Panc1 (cell line): ENCODE measurements at places on chromosomes 12 and 14.

- no peak for DNase-seq
Observed at GRCh38 chr12:108634341-108634751, 652 bp upstream of the SELPLG start.

DNA sequence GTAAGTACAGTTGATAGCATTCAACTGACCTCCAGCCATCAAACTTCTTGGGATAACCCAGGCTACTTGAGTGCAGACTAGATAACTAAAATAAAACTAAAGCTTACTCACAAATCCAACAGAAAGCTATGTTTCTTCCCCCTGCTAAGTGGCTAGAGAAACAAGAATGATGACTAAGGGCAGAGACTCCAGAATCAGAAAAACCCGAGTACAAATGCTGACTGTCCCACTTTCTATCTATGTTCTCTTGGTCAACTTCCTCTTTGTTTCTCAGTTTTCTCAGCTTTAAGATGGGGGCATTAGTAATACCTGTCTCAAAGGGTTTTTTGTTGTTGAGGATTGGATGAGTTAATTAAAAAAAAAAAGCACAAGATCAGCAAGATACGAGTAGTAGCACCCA is 6.1 kb upstream of the NUAK1 start:
- DNase-seq = no peak

DNA sequence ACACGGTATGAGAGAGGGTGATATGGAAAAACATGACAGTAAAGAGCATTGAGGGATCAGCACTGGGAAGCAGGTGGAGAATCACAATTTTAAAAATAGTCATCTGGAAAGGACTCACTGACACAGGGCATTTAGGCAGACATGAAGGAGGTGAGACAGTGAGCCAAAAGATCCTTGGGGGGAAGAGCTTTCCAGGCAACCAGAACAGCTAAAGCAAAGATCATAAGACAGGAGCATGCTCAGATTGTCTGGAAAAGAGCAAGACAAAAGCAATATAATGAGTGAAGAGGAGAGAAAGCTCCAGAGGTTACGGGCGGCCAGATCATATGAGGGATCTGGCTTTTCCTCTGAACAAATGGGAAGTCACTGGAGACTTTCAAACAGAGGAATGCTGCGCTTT is 63.9 kb downstream of the DENND5B start:
- no peak for DNase-seq

GRCh38 chr12:45208604-45209487 is 7.0 kb upstream of the ANO6 start:
- DNase-seq = no peak

GRCh38 chr12:116370004-116370404 is 92.5 kb upstream of the MED13L start:
- no peak for DNase-seq

GRCh38 chr14:90508536-90509254 is 111.9 kb downstream of the CALM1 start:
- no peak for DNase-seq

DNA sequence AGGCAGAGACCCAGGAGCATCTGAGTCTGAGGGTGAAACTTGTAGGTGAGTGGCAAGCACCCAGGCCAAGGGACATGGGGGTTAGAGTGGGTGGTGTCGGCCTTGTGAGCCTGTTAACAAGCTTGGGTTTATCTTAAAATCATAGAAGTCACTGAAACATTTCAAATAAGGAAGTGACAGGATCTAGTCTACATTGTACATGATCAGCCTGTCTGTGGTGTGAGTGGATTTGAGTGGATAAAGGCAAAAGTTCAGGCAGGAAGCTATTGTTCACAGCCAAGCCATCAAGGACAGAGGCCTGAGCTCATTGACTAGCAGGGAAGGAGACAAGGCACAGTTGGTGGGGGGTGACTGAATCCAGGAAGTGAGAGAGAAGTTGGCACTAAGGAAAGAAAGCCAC is 59.3 kb upstream of the FKBP4 start:
- no peak for DNase-seq

- no peak for DNase-seq
Observed at GRCh38 chr12:53036802-53037201, 13.1 kb upstream of the TNS2 start.

DNA sequence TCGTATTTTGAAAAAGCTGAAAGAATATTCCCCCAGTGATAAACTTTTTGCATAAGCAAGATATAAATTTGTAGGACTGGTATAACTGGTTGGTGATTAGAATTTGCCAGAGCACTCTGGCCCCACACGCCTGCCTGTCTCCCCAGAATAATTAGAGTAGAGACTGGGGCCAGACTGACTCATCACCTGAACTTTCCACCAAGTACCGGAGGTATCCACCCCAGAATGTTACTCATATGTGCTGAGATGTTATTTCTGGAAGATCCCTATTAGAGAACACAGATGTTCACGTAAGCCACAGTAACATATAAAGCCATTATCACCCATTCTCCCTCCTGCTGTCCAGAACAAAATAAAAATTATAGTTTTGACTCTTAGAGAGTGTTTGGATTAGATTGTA is 49.5 kb upstream of the PIWIL1 start:
- no peak for DNase-seq

GRCh38 chr14:32565256-32565655 is 236.2 kb downstream of the AKAP6 start:
- no peak for DNase-seq

GRCh38 chr14:102213984-102214658 is 74.4 kb downstream of the WDR20 start:
- DNase-seq = no peak

GRCh38 chr14:100341301-100342031 is 18.3 kb downstream of the SLC25A47 start:
- no peak for DNase-seq

- no peak for DNase-seq
Observed at GRCh38 chr14:39666386-39666785, 234.2 kb upstream of the FBXO33 start.

DNA sequence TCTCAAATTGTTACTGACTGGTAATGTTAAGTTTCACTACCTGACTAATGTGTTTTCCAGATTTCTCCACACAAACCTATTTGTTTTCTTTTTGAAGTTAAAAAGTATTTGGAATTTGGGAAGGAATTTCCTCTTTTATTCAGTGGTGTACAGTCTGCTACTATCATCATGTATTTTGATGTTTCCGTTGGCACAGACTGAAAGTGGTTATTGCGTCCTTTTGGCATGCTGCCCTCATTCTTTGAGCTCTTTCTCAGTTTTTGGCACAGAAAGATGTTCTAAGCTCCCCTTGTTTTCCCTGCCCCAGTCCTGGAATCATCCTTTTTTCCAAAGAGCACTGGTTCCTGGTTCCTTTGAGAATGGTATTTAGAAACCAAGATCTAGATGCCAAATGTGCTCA is 31.4 kb upstream of the RTRAF start:
- no peak for DNase-seq

DNA sequence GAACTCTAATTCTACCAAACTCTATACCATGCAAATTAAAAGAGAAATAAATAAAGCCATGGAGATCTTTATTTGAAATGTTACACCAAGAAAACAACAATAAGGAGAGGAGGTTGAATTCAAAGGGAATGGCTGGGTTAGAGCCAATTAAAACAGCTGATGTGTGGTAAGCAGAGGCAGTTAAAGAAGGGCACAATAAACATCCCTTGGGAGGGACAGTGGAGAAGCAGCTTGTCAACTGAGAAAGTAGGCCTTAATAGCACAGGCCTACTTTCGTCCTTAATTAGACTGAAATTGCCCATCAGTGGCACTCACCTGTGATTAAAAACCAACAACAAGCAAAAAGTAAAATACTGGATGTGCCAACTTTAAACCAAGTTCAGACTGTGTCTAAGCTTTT is 16.3 kb upstream of the NAV3 start:
- no peak for DNase-seq

- DNase-seq = no peak
Observed at GRCh38 chr12:19277711-19278110, 148.2 kb downstream of the PLEKHA5 start.

GRCh38 chr14:72869407-72870329 is 24.2 kb downstream of the DPF3 start:
- no peak for DNase-seq

GRCh38 chr14:66365388-66365787 is 120.8 kb upstream of the CCDC196 start:
- DNase-seq = no peak

DNA sequence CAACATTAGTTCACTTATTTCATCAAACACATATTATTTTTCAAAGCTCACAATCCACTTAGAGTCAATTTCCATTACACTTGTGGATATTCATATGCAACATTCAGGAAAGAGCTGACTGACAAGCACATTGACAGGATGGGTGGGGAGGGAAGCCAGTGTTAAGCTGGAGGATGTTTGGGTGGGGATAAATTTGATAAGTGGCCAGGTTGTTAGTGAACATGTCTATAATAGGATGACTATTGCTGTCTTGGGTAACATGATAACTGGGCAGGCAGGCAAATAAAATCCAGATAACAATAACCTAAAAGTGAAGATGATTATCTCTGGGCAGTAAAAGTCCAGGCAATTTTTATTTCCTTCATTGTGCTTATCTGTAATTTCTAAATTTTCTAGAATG is 73.8 kb upstream of the OSBPL8 start:
- no peak for DNase-seq

DNA sequence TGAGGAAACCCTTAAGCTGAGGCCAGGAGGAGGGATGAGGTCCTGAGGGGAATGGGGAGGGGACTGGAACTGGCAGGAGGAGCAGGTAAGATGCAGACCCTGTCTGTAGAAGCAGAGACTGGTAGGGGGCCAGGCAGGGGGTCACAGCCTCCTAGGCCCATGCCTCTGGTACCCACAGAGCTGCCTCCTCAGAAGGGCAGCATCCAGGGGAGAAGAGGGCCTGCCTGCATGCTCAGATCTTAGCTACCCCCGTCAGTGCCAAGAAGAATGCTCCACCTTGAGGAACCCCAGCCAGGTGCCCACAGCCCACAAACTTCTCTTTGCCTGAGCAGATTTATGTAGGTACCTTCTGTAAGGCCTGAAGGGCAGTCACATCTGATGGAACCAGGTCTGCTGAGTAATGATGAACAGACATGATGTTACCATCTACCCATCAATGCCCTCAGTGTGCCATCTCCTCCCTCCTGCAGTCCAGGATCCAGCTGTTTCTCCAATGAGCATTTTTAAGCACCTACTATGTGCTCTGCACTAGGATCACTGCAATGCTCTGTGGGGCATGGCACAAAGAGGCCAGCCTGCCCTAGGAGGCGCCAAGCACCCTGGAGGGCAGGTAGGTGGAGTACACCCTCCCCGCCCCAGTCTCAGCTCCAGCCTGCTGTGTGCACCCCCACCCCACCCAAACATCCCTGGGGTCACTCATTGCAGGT is 24.8 kb upstream of the ZFP36L1 start:
- DNase-seq = no peak

DNA sequence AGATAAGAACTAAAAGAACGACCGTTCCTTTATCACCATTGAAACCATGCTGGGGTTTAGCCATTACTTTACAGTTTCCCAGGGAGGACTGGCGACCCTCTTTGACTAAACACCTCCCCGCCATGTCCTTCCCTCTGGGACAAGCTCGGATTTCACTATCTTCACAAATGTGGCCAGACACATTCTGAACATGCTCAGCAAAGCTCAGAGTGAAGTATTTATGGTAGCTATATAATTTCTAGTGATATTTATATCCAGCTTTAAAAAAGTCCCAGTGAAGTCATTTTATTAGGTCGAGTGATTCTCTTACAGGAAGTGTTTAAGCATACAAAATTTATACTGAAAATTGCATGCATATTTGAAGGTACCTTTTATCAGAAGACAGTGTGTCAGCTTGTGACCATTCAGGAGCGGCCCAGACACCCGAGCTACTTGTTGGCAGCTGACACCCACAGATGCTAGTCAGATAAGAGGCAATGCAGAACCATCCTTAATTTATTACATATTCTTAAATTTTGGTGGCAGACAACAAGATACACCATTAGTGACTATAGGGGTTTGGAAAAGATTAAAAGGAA is 36.8 kb downstream of the NIN start:
- DNase-seq = no peak

- peak; percentile 8 for DNase-seq
Observed at GRCh38 chr12:90211017-90211416, 502.4 kb upstream of the ATP2B1 start.

- DNase-seq = no peak
Observed at GRCh38 chr14:50045039-50045711, 71.2 kb downstream of the VCPKMT start.

- no peak for DNase-seq
Observed at GRCh38 chr14:74841230-74842207, 34.4 kb downstream of the PROX2 start.

DNA sequence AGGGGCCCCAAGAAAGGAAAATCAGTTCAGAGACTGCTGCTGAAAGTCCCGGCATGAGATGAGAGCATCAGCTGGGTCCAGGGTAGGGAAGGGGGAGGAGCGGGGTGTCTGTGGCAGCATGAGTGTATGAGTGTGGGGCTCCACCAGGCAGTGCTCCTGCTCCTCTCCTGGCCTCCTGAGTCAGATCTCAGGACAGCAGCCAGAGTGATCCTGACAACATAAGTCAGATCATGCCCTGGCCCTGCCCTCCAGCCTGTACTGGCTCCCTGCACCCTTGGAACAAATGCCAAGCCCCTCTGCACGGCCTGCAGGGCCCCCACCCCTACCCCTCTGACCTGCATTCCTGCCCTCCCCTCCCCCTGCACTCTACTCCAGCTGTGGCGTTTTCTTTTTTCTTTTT is 24.2 kb upstream of the LRP1-AS start:
- DNase-seq = no peak

GRCh38 chr14:91303091-91303923 is 58.8 kb upstream of the GPR68 start:
- no peak for DNase-seq

DNA sequence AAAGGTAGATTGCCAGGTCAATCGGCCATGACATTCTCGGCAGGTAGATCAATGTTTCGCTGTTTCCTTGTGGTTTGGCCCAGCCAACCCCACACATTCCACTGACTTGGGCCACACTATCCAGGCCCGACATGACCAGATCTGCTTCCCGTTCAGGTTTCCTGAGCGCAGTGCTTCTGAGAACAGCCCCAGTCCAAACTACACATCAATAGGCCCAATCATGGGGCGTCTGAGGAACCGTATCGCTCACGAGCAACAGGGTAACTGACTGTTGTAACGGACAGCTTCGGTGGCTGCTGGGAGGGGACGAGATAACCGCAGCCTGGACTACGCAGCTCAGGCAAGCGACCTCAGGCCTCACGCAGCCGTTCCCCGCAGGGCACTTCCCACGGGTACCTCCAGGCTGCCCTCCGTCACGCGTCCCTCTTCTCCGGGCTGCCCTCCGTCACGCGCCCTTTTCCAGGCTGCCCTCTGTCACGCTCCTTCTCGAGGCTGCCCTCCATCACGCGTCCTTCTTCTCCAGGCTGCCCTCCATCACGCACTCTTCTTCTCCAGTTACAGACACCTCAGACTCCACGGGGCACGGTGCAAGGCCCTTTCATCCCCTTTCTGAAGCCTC is 14.7 kb downstream of the ZNF605 start:
- no peak for DNase-seq

DNA sequence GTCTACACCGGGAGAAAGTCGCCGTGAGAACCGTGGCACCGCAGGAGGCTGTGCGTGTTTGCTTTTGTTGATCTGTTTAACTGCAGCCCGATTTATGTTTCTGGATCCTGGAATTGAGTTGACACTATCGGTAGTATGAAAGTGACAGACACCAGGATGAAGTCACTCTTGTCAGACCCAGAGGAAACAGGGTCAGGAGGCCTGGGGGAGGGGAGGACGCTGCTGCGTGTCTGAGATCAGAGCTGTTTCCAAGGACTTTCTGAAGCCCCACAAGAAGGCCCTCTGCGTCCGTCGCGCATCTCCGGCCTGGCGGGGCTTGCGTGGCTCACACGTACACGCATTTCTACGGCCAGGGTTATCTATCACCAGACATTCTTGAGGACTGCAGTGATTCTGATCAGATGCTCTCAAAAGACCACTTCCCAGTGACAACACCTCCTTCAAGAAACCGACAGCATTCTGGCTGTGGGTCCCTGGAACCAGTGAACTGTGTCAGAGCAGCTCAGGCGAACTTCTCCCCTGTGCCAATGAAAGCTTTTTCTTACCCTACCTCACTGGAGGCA is 263.4 kb downstream of the ADGRD1 start:
- DNase-seq = no peak
